ENCODE measurements at places on chromosomes 12 and 14.
A peak's percentile ranks its signal among the peaks of the same experiment; 100 is the strongest.

DNA sequence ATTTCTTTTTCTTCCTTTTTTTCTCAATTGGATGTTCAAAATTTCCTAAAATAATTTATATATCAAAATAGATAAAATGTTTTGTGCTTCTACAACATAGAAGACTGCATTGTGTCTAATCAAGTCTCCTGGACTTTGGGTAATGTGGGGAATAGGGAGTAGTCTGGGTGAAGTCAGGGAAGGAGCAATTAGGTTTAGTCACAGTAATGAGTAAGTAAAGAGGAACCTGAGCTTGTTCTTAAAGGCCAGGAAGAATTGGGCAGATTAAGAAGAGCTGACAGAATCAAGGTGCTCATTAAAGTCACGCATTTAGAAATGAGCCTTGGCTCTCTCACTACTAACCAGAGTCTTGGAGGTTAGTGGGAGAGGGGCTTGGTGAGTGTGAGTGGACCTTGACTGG, 233.3 kb upstream of the SSTR1 start:
- no peak for DNase-seq

DNA sequence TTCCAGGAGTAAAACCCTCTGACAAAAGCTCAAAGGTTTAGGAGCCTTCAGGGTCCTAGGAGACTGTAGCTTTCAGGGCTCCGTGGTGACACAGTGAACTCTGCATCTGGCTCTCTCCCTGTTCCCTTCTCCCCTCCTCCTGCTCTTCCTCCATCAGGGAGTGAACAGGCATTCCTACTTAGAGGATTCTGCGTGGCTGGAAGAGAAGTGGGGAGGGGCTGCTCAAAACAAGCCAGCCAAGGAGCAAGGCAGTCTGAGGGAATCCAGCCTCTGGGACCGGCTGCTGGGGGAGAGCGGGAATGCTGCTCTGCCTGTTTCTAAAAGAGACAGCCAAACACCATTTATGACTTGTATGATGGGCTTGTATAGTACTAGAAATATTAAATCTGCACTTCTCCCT, 49.5 kb downstream of the RBMS2 start:
- DNase-seq = peak; percentile 85

GRCh38 chr14:21840765-21841164, 167.1 kb upstream of the OR4E1 start:
- DNase-seq = no peak

- no peak for DNase-seq
Observed at GRCh38 chr12:95859344-95859816, 628 bp downstream of the SNRPF start.
